Activated T-cell treated with anti-CD3 and anti-CD28 coated beads, Interleukin-2, amount 50 U/mL, for 72 hours (primary cell): ENCODE measurements at places on chromosomes 7 and 10. TPM values are rescaled to one million over a fixed set of nuclear protein-coding genes. Genes with fewer than 3 reads are reported as not detected.
A peak's percentile ranks its signal among the peaks of the same experiment; 100 is the strongest.

DNA sequence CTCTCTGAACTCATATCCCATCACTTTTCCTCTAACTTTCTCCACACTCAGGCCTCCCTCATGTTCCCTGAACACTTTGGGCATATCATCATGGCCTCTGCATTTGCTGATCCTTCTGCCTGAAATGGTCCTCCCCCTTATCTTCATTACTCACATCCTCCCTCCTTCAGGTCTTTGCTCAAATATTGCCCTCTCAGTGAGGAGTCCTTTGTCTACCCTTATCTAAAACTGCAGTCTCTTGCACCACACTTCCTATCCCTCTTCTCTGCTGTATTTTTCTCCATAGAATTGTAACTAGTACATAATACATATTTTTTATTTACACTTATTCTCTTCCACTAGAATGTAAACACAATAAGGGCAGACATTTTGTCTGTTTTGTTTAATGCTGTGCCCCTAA, 41.7 kb downstream of the DNAJC1 start:
- no peaks in the 10 kb centered on the region for H3K27me3 ChIP-seq
- DNase-seq = no peak
- no peak overlapping the region for H3K4me3 ChIP-seq
- peaks cover 13% of the 10 kb centered on the region for H3K4me1 ChIP-seq

The RNF32 gene
- total RNA-seq = 4.2 TPM

- no peaks in the 10 kb centered on the region for H3K27me3 ChIP-seq
- peaks cover 6% of the 10 kb centered on the region for H3K36me3 ChIP-seq
- peak overlapping the region; percentile 94 for H3K4me3 ChIP-seq
- H3K4me1 ChIP-seq = peaks cover 65% of the 10 kb centered on the region
- DNase-seq = peak; percentile 28
- peak overlapping the region; percentile 84 for H3K27ac ChIP-seq
These were observed 541 bp downstream of the ELMO1 start for GRCh38 chr7:37448011-37448635.

The DBNL gene
- 57.8 TPM for total RNA-seq

The NME8 gene
- total RNA-seq = not detected

- no peaks in the 10 kb centered on the region for H3K36me3 ChIP-seq
- H3K4me3 ChIP-seq = no peak overlapping the region
- H3K27ac ChIP-seq = no peak overlapping the region
- no peaks in the 10 kb centered on the region for H3K4me1 ChIP-seq
- peaks cover 7% of the 10 kb centered on the region for H3K27me3 ChIP-seq
These were observed 54.4 kb downstream of the CACNB2 start for GRCh38 chr10:18194634-18195033.

GRCh38 chr10:32937911-32938424, 20.1 kb downstream of the ITGB1 start:
- no peaks in the 10 kb centered on the region for H3K27me3 ChIP-seq
- H3K27ac ChIP-seq = peak overlapping the region; percentile 65
- H3K4me1 ChIP-seq = peaks cover 12% of the 10 kb centered on the region
- H3K4me3 ChIP-seq = no peak overlapping the region
- no peak for DNase-seq

DNA sequence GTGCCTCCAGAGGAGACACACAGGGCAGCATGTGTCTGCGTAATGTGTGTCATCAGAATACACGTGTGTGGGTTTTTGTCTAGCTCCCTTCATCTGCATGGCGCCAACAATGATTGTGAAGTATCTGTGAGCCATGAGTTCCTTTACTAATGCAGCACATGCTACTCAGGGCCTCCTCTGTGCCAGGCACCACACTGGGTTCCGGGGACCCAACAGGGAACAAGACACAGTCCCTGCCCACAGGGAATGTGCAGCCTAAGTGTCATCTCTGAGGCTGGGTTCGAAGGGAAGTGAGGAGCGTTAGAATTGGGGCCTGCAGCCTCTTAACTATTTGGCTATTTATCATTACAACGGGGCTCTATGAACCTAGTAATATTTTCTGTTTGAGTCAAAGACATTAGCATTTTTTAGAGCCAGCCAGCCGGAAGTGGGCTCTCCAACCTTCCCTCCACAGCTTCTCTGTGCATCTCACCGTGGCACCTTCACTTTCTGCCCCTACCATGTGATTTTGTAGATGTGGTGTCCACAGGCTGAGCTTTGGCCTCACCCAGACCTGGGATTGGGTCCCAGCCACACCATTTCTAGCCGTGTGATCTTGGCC, 43.9 kb upstream of the SRGN start:
- H3K4me1 ChIP-seq = peaks cover 61% of the 10 kb centered on the region
- H3K27me3 ChIP-seq = no peaks in the 10 kb centered on the region
- H3K27ac ChIP-seq = peak overlapping the region; percentile 95
- peak overlapping the region; percentile 84 for H3K4me3 ChIP-seq
- peak; percentile 34 for DNase-seq

DNA sequence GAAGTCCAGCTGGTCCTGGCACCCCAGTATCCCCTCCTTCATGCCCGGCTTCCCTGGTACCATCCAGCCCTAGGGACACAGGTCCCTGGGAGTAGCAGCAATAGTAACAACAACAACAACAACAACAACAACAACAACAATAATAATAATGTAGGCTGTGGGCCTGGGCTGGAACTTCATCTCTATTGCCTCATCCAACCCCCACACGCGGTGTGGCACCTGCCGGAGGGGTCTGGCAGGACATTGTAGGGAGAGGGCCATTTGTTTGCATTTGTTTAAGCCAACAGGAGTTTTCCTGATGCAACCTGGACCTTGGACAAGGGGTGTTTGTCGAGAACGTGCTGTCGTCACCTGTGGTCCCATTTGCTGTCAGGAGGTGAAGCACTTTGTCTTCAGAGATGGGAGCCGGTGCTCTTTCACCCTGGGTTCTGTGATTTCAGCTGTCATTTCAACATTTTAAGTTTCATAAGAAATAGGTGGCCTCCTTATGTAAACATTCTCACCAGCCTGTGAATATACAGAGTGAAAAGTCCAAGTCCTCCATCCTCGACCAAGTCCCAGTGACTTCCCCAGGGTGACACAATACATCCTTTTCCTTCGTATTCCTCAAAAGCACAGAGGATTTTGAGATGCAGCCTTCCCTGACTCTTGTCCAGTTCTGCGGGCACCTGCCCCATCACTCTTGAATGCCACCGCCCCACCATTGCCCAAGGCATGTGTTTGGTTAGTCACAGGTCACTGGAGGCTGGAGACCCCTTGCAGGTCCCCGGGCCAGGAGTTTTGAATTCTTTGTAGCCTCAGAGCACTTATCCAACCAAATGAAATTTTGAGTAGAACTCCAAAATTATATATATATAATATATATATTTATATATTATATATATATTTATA, 9.2 kb downstream of the LHPP start:
- DNase-seq = no peak
- H3K4me3 ChIP-seq = no peak overlapping the region
- no peaks in the 10 kb centered on the region for H3K27me3 ChIP-seq
- H3K36me3 ChIP-seq = no peaks in the 10 kb centered on the region

- no peak for DNase-seq
- H3K27me3 ChIP-seq = no peaks in the 10 kb centered on the region
- H3K4me3 ChIP-seq = no peak overlapping the region
- H3K36me3 ChIP-seq = peaks cover 3% of the 10 kb centered on the region
- peaks cover 61% of the 10 kb centered on the region for H3K4me1 ChIP-seq
These were observed 17.6 kb downstream of the LRRN3 start for GRCh38 chr7:111108496-111108895.

- DNase-seq = no peak
- H3K27me3 ChIP-seq = no peaks in the 10 kb centered on the region
- H3K27ac ChIP-seq = no peak overlapping the region
- no peak overlapping the region for H3K4me3 ChIP-seq
- H3K4me1 ChIP-seq = no peaks in the 10 kb centered on the region
These were observed 274.8 kb upstream of the NRG3 start for GRCh38 chr10:81600185-81600584.

- no peak for DNase-seq
- H3K4me1 ChIP-seq = no peaks in the 10 kb centered on the region
- peaks cover 1% of the 10 kb centered on the region for H3K36me3 ChIP-seq
- no peak overlapping the region for H3K27ac ChIP-seq
These were observed 1231.1 kb upstream of the CELF2 start for GRCh38 chr10:9786576-9786975.

DNA sequence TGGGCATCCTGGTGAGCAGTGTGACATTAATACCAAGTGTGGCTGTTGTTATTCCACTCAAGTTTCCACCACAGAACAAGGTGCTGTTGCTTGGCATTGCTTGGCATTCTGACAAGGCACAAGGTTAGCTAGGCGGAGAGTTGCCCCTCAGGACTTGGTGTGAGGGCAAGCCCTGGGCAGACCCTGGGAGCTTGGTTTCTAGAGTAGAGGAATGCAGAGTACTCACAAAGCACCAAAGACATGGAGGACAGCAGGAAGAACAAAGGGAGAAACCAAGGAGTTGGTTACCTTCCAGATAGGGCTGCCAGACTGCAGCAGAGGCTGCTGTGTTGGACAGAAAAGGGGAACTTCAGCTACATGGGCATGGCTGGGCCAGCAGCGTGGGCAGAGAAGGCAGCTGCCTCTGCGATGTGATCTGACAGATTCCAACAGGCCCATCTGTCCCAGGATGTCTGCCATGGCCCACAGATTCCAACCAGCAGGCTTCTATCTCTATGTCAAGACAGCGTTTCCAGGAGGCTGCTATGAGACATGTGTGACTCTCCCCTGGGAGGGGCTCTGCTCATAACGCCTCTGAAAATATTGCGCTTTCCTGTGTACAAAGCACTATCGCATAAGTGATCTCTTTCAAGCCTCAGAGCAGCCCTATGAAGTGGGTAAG, 1.8 kb downstream of the GOLGA7B start:
- H3K4me1 ChIP-seq = peaks cover 38% of the 10 kb centered on the region
- H3K4me3 ChIP-seq = peak overlapping the region; percentile 82
- peak; percentile 25 for DNase-seq

The LHFPL3 gene
- not detected for total RNA-seq

DNA sequence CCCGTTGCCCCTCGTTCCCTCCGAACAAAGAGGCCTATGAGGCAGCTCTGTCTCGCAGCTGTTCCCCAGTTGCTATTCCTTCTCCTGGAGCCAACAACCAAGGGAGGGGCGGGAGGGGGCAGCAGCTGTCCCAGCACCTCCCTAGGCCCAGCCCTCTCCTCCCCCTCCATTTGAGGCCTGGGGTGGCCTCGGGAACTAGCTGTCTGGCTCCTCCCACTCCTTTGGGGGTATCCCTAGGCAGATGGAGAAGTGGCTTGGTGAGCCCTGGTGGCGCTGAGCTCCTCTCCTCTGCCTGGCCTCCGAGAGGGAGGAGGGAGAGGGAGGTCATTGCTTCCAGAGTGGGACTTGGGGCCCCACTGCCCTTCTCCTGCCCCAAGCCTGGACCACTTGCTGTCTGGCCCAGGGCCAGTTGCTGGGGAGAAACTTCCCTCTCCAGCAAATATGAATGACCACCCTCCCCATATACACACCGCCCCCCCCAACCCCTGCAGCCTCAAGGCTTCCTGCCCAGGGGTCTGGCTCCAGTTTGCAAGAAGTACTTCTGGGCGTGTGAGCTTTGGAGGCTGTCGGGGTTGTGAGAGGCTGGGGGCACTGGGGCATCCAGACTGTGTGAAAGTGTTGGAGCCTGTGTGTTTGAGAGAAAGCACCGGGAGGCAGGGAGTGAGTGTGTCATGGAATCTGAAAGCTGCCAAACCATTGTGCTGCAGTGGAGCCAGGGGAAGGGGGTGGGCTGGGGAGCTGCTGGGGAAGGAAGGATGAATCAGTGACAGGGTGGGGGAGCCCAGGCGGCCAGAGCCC, 3.1 kb downstream of the FLNC start:
- H3K36me3 ChIP-seq = no peaks in the 10 kb centered on the region
- DNase-seq = no peak

DNA sequence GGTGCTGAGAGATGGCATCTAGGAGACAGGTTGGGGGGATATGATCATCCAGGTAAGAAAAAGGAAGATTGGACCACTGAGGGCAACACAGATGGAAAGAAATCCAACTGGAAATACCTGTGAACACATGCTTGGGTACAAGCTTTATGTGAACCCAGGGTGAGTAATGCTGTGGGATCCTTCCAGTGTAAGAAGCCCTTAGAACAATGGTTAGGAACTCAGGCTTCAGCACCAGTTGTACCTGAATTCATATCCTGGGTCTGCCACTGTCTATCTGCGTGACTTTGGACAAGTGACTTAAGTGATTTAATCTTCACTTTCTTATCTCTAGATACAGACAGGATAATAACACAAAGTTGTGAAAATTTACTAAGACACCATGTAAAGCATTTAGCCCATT, 131.0 kb downstream of the ST7 start:
- no peaks in the 10 kb centered on the region for H3K27me3 ChIP-seq
- peaks cover 30% of the 10 kb centered on the region for H3K4me1 ChIP-seq
- DNase-seq = no peak
- H3K27ac ChIP-seq = no peak overlapping the region
- no peak overlapping the region for H3K4me3 ChIP-seq

The ZNF800 gene
- 49.9 TPM for total RNA-seq

DNA sequence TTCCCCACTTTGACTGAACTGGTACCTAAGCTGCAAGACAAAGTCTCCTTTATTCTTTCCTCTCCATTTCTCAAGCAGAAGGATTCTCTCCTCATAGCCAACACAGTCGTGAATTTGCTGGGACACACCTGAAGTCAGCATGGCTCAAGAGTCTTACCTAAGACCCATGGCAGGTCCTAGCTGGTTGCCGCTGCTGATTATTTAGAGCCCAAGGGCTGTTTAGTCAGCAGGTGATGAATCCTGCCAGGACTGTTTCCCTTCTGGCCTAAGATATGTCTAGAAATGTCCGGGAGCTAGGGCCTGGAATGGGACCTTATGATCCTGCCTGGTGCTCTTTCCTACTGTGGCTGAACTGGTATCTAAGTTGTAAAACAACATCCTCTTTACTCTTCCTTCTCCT, 82.8 kb downstream of the AHCYL2 start:
- DNase-seq = no peak
- no peak overlapping the region for H3K27ac ChIP-seq
- H3K36me3 ChIP-seq = peaks cover 11% of the 10 kb centered on the region
- H3K4me1 ChIP-seq = no peaks in the 10 kb centered on the region
- no peaks in the 10 kb centered on the region for H3K27me3 ChIP-seq

- H3K27ac ChIP-seq = no peak overlapping the region
- H3K4me1 ChIP-seq = no peaks in the 10 kb centered on the region
- H3K4me3 ChIP-seq = no peak overlapping the region
- H3K36me3 ChIP-seq = no peaks in the 10 kb centered on the region
These were observed 152.1 kb downstream of the GFRA1 start for GRCh38 chr10:116120688-116121455.

The CYP2C9 gene
- total RNA-seq = not detected

- no peak overlapping the region for H3K27ac ChIP-seq
- no peak overlapping the region for H3K4me3 ChIP-seq
- peaks cover 21% of the 10 kb centered on the region for H3K27me3 ChIP-seq
- no peak for DNase-seq
These were observed 25.6 kb upstream of the SLC25A13 start for GRCh38 chr7:96347471-96347870.

The GPAM gene
- total RNA-seq = 10.6 TPM

The LRRC61 gene
- 37.1 TPM for total RNA-seq

DNA sequence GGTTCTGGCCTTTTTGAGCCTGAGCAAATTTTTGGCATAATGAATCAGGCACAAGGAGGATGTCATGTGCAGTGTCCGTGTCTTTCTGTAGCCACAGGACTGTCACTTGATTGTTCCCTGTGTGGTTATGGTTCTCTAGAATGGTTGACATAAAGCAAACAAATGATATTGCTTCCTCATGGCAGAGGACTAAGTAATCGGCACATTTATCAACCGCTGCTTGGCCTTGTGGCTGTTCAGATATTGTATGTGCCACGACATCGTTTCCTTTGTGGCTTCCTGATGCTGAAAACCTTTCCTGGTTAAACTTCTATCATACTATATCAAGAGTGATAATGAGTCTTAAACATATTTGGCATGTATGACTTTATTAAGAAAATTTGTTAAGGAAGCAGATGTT, 598.8 kb downstream of the SUGCT start:
- DNase-seq = no peak
- peaks cover 2% of the 10 kb centered on the region for H3K36me3 ChIP-seq
- no peaks in the 10 kb centered on the region for H3K27me3 ChIP-seq
- no peaks in the 10 kb centered on the region for H3K4me1 ChIP-seq
- H3K4me3 ChIP-seq = no peak overlapping the region

The SPAM1 gene
- total RNA-seq = not detected

The PCDH15 gene
- not detected for total RNA-seq

The GSTO1 gene
- 117 TPM for total RNA-seq
